ENCODE measurements at places on chromosomes 4 and X.
A peak's percentile ranks its signal among the peaks of the same experiment; 100 is the strongest.

GRCh38 chr4:2288051-2288541 is 26.2 kb upstream of the MXD4 start:
- DNase-seq, result no peak

DNA sequence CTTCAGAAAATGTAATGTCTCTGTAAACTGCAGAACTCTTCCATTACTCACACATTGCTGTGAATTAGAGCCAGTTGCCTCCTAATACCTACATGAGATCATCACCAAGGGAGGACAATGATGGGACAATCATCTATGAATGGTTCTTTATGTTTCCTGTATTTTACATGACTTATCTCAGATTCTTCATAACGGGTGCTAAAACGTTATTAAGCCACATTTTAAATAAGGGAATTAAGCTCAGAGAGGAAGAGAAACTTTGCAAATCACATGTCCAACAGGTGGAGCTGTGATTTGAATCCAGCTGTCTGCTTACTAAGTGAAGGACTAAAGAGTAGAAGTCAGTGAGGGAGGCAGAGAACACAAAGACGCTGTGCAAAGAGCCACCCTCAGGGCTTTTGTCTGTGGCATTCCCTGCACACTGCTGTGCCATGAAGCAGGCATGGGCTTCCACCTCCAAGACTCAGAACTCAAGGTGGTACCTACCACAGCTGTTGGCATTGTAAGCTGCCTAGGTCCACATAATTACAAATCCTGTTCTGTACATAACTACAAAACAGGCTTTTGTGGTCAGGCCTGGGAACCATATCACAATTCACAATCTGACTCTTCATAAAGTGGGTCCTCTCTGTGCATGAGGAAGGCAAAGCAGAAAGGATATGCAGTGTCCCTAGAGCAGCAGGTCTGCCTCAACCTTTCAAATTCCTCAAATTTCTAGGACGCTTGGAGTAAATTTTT is 12.8 kb downstream of the TBC1D9 start:
- no peak for DNase-seq

DNA sequence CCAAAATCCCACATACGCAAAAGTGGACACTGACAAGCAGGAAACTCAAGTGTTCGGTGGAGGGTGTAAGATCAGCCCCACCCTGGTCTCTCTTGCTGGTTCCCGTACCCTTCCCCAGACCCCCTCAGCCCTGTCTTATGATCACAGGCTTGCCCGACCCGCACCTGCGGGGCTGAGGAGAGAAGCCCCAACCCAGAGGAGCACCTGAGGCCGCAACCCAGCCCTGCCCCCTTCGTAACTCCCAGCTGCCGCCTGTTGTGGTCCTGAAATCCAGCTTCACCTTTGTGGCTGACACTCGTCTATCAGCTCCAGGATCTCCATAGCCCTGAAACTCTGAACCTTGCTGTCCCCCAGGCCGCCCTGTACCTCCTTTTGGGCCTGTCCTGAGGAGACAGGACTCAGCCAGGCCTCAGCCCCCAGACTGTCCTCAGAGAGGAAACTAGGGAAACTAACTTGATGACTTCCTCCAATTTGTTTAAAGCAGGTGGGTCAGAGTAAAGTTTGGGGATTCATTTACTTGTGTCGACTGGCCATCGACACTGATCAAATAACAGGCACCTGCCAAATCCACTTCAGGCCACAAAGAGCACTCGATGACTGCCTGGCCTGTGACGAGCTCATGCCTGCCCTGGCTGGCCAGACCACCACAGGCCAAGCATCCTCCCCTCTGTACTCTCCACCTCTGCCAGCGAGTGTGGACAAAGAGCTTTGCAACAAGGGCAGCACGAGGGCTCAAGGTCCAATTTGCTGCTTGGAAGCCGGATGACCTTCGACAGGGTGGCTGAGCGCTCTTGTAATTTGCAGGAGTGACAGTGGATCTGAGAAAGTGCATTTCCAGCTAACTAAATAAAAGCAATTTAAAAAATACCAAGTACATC is 19.3 kb downstream of the DCTD start:
- no peak for DNase-seq

DNA sequence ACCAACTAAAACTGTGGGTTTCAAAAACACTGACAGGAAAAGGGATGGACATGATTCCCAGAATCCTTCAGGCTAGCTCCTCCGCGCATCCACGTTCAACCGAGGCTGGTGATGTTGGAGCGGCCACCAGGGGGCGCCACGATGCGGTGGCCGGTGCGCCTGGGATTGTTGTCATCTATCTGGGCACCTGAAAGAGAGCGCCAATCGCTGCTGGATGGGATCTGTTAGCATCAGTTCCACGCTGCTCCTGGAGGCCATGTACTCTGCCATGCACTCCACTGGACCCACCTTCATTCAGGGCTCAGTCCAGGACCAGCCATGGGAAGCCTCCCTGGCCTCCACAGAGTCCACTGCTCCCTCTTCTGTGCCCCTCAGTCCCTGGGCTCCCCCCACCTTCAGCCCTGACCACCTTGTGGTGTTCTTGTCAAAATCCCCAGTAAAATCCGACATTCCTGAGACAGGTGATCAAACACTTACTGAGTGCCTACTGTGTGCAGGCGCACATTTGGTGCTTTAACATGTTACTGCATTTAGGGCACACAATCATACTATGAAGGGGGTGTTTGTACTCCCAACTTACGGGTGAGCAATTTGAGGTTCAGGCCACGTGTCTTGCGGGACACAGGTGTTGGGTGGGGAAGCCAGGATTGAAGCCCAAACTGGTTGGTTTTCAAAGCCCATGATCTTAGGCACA is 71.1 kb downstream of the CRMP1 start:
- no peak for DNase-seq

GRCh38 chrX:53481816-53482465 is 47.8 kb upstream of the HSD17B10 start:
- peak; percentile 36 for DNase-seq

GRCh38 chrX:40471965-40472648 is 108.7 kb upstream of the ATP6AP2 start:
- peak; percentile 32 for DNase-seq

GRCh38 chr4:151105454-151106032 is 6.1 kb downstream of the RPS3A start:
- no peak for DNase-seq

GRCh38 chr4:54066718-54067129 is 2.3 kb upstream of the CHIC2 start:
- peak; percentile 12 for DNase-seq

GRCh38 chrX:105636667-105637066 is 185.7 kb upstream of the NRK start:
- DNase-seq, result no peak

DNA sequence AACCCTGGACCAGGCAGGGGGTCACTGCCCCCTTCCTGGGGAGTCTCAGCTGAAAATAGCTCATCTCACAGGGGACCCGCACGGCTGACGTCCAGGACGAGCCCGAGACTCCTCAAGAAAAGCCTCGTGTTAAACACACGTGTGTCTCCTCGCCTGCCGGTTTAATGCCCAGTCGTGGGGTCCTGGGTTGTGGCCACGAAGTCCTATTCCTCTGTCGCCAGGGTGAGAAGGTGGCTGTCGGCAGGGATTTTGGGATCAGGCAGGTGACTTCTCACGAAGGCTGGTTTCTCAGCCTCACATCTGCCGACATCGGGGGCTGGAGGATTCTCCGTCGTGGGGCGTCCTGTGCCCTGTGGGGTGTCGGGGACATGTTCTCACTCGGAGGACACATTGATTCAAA is 44.3 kb upstream of the PPP2R3B start:
- DNase-seq, result no peak

GRCh38 chrX:125205133-125205917 is 114.3 kb upstream of the TEX13C start:
- DNase-seq, result peak; percentile 38

- DNase-seq, result no peak
These were observed 67.4 kb upstream of the EPHA5 start for GRCh38 chr4:65737672-65738071.

- peak; percentile 39 for DNase-seq
These were observed 901 bp downstream of the JADE1 start for GRCh38 chr4:128810331-128810870.

- DNase-seq, result peak; percentile 18
These were observed 130.6 kb upstream of the STX18 start for GRCh38 chr4:4672402-4672801.

DNA sequence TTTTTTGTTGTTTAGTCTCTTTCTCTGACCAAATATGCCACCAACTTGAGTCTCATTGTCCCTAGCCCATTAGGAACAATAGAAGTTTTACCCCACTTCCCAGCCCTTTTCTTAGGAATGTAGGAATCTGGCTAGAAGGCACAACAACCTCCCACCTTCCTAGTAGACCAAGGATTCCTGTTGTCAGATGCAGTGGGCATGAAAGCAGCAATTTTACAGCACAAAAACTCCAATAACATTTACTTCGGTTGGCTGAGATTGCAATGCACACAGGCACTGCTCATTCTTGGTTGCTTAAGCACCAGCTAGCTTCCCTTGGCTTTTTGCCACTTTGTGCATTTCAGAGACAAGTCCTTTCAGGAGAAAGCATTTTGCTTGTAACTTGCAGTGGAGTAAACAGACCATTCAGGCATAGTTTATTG is 312.8 kb downstream of the TENM3 start:
- no peak for DNase-seq

- no peak for DNase-seq
These were observed 96.3 kb downstream of the ANK2 start for GRCh38 chr4:113145519-113146291.

DNA sequence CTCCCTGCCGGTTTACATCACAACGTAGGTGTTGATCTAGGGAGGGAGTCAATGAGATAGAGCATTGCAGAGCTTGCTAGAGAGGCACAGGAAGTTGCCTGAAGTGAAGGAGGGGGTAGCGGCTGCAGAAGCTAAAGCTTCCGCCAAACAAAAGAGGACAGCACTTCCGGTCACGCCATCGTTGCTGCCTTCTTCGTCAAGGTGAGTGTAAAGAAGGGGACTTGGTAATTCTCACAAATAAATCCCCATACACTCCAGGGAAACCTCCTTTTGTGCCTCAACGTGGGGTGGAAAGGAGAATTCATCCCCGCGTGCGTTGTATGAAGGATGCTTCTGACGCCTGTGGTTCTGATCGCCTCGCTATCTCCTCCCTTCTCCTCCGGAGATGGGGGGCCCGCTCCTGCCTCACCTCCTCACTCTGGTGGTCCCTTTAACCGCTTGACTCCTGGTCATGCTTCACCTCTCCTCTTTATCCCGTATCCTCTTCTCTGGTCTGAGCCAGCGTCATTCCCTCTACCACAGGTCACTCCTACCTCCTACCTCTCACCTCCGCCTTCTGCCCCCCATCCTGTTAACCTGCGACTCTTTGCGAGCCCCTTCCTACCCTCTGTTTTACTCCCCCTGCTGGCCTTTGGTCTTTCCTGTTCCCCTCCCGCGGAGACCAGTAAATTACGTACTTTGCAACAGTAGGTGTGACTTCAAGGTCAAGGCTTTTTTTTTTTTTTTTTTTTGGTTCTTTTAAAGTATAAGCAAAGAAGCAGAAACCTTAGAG is 59.9 kb downstream of the GSPT2 start:
- peak; percentile 69 for DNase-seq

- DNase-seq, result no peak
These were observed 98.1 kb upstream of the OTUD4 start for GRCh38 chr4:145278341-145279121.

DNA sequence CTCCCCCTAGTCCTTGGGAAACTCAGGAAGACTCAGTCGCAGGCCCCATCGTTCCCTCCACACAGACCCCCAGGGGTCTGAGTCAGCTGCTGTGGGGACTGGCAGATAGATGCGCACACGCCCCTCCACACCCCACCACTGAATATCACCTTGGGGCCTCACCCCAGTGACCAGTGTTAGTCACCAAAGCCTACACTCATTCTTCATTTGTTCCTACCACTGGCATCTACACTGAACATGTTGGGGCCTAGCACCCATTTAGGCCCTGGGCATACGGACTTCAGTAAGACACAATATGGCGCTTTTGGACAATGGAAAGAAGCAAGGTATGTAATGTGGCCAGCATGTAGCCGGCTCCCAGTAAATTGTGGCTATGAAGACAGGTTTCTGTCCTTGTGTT is 154.1 kb upstream of the PJA1 start:
- no peak for DNase-seq

DNA sequence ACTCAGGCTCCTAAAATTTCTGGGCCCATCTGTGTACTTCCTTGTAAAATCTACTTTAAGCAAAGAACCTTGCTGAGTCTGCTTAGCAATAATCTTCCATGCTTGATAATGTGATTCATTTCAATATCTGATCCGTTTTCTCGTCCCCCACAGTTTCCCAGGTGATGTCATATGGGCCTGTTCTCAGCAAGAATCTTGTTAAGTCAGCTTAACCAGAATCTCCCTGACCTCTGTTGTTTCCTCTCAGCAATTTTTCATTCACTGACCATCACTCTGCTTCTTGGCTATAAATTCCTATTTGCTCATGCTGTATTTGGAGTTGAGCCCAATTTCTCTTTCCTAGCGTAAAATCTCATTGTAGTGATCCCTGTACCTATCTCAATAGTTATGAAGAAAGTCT is 13.9 kb downstream of the CSN2 start:
- no peak for DNase-seq
